NK-92 treated with Interleukin-12 subunit alpha and Interleukin-12 subunit beta, amount 100 ng/mL, for 24 hours (cell line): ENCODE measurements at places on chromosomes 11 and 22.

GRCh38 chr11:2304506-2305139 lies 2.8 kb downstream of the TSPAN32 start:
- DNase-seq, result no peak

DNA sequence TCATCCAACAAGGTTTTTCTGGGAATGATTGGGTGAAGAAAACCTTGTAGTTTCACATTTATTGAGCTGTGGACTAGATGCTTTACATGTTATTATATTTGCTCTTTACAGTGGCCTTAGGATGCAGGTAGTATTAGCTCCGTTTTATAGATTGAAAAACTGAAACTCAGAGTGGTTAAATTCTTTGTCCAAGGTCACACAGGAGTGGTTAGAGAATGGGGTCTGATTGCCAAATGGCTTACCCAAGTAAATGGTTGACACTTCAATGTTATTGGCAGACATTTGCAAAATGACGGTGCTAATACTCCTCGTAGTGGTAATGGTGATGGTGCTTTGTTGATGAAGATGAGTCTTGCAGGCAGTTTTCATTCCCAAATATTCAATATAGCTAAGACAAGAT lies 2.2 kb downstream of the GTPBP1 start:
- no peak for DNase-seq

- no peak for DNase-seq
These were observed 162.8 kb upstream of the TMEM45B start for GRCh38 chr11:129652835-129653234.

- DNase-seq, result no peak
These were observed 134.3 kb downstream of the BUD13 start for GRCh38 chr11:116638463-116638862.

DNA sequence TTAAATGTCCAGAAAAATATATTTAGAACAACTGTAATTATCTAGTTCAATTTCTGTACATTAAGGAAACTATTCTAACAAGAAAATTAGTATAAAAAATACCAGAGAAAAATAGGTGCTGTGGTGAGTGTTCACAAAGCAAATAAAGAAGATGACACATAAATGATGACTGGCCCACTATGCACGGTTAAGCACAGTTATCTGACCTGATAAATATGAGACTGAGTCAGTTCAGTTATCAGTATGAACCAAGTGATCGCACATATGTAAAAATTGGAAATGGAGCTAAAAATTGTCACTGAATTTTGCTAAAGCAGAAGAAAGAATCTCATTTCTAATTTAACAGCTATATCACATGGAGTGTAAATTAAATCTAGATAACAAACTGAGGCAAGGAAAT lies 18.8 kb upstream of the MAML2 start:
- DNase-seq, result no peak

DNA sequence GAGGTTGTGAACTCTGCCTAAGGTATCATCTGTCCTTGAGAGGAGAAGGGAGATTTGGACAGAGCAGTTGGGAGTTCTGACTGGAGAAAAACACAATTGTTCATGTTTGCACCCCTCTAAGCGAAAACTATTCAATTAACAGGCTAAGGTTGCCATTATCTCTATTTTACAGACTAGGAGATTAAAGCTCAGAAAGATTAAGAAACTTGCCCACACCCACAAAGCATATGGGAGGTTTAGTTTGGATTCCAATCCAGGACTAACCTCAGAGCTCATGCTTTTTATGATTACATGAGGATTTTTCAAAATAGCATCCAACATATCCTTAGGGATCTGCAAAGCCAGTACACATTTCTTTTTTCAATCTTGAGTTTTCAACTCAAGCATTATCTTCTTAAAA lies 22.0 kb downstream of the GAB2 start:
- DNase-seq, result no peak

DNA sequence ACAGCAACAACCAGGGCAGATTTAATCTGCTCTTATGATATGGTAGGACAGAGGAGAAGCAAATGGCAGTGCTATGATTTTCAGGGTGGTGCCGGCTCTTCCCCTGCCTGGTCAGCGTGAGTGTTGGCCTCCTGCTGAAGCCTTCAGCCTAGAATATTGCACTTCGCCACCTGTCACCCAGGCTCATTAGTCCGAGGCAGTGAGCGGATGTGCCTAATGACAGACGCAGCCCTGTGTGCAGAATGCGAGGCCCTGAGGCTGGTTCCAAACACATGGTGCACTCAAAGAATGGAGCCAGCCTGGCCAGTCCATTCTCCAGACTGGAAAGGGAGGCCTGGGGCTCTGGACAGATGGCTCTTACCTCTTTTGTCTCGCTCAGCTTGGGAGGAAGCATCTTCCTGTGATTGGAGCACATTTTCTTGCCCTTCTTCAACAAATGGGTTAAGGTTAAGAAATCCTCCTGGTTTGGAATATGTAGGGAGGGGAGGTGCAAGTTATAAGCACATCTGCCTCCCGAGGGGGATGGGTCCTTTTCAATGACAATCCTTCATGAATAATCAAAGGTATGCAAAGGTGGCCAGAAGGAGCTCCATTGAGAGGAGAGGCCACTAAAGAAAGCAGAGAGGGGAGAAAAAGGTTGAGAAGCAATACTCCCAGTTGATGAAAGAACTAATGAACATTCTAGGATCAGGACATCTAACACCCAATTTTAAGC lies 39.7 kb upstream of the GALNT18 start:
- no peak for DNase-seq

- no peak for DNase-seq
These were observed 6.5 kb upstream of the BATF2 start for GRCh38 chr11:65003282-65003681.

GRCh38 chr11:70734379-70734778 lies 336.1 kb downstream of the CTTN start:
- no peak for DNase-seq

DNA sequence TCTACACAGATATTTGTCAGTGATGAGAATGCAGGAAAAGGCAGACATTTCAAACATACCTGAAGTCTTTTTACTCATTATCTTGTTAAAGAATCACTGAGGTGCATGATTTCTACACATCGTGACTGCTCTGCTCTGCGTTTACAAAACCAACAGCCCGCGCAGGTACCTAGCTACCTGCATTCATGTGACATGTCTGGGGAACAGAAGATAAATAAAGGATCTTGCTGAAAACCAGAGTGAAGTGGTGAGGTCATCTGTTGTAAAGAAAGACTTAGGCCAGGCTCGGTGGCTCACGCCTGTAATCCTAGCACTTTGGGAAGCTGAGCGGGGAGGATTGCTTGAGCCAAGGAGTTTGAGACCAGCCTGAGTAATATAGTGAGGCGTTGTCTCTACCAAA lies 15.7 kb downstream of the ASPHD2 start:
- DNase-seq, result no peak

- DNase-seq, result no peak
These were observed 1.1 kb upstream of the APOA1 start for GRCh38 chr11:116838321-116839084.

- DNase-seq, result no peak
These were observed 45.0 kb downstream of the CBL start for GRCh38 chr11:119251114-119251513.

- no peak for DNase-seq
These were observed 333.6 kb upstream of the NCAM1 start for GRCh38 chr11:112627588-112628045.

- no peak for DNase-seq
These were observed 15.6 kb upstream of the FXYD2 start for GRCh38 chr11:117839936-117840813.

DNA sequence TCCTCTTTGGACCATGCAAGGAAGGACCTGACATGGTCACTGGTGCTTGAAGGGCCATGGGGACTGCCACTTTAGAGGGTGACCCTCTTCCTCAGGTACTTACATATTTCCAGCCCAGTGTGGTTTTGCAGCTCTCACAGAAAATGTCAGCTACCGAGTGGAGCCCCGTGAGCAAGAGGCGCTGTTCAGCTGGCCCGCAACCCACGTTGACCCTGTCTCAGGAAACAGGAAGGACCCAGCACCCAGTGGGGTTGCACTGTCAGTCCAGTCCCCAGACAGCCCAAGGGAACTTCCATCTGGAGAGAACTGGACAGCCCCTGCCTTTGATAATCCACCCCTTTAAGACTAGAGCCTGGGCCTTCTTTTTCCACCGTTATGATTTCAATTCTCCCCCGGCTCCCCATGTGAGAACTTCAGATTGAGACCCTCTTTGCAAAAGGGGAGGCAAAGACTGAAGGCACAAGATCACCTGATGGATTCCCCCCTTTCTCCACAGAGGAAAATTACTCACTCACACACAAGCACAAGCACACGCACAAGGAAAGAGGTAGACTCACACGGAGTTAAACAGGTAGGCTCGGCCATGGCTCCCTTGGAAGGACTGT lies 3.4 kb downstream of the YPEL4 start:
- no peak for DNase-seq

DNA sequence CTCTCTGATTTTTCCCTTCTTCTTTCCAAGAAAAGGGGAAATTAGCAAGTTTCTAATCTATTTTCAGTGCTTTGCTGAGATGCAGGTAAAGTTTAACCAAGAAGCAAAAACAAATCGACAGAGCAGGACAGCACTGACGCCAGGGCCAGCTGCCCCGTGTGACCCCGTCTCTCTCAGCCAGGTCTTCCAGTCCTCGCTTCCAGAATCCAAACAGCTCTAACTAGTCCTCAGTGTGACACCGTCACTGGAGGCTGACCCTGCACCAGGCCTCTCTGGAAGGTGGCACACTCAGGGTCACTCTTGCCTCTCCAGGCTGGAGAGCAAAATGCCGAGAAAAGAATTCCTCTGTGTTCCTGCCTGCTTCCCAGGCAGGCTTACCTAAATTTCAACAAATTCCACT lies 44.8 kb downstream of the SHANK2 start:
- no peak for DNase-seq

GRCh38 chr11:1837171-1838076 lies 1.4 kb upstream of the TNNI2 start:
- peak; percentile 71 for DNase-seq

- DNase-seq, result no peak
These were observed 290.2 kb upstream of the NCAM1 start for GRCh38 chr11:112670806-112671570.

DNA sequence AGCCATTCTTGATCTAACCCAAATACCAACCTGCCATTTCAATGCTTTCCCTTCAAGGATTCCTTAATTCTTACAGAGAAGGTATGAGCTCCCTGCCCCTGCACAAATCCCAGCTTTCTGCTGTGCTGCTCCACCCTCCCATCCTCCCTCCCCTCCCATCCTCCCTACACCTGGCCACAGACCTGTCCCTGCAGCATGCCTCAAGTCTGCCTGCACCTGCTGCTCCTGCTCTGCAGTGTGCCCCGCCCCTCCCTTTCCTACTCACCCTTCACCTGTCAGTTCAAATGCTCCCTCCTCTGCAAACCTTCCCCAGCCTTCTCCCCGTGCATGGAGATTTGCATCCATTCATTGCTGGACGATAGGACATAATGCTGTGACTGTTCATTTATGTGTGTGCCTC lies 139.9 kb upstream of the NARS2 start:
- DNase-seq, result no peak

DNA sequence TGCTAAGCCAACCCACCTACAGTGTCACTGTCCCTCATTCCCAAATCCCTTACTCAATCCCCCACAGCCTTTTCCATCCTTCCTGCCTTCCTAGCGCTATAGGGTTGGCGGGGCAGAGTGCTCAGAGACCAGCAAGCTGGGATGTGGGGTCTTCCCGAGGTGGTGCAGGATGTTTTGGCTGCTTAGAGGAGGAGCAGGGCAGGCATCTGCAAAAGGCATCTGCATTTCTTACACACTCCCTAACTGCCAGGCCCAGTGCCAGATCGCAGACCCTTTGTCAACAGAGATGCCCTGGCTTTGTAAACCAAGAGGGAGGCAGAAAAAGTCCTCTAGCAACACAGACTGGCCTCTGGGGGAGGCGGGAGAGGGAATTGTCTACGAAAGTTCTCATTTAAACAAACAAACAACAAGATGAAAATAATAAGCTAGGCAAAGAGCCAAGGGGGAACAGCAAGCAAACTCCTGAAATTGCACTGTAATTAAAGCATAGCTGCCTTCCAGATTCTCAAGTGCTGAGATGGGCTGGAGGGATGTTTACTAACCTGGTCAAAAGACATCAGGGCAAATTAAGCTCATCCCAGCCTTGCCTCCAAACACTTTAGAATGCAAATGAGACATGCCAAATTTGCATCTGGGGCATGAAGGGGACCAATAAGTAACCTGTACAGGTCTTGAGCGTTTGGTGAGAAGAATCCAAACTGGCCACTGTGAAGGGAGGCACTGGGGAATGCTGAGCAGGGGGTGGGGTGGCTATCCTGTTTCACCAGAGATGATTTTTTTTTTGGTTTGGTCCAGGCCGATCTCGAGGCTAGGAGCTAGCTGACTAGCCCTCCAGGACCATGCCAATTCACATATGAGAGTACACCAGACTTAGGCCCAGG lies 38.1 kb upstream of the ADA2 start:
- no peak for DNase-seq

DNA sequence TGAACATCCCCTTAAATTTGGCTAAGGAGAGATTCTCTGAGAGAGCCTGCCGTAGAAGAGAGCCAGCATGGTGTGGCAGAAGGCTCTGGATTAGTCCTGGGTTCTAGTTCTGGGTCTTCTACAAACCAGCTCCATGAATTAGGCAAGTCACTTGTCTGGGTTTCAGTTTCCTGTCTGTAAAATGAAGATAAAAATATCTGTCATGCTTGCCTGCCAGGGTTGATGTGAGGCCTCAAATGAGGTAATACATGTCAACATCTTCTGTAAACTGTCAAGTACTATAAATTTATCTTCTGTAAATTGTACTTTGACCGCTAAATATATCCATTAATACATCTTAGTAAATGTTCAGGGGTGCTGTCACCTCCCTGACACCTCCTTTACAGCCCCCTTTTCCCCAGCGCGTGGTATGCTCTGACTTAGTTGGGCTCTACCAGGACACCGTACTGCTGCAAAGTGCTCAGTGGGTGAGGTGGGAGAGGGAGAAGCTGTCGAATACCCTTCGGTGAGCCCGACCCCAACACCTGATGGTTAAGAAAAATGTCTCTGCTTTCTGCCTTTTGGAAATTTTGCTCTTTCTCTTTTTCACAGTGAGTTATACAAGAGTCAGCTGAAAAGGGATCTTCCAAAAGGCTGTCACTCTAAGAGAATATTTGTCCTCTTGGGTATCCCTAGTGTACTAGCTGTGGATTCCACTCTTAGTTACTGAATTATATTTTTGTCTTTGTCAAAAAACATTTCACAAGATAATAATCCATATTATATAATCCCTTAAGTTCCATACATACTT lies 15.0 kb downstream of the RBX1 start:
- no peak for DNase-seq

- DNase-seq, result no peak
These were observed 110.4 kb upstream of the OR4B1 start for GRCh38 chr11:48106166-48106565.

GRCh38 chr11:129853518-129854231 lies 38.0 kb downstream of the TMEM45B start:
- DNase-seq, result peak; percentile 11

GRCh38 chr11:5304046-5304445 lies 2.3 kb upstream of the OR51B4 start:
- no peak for DNase-seq

GRCh38 chr11:67315325-67315909 lies 12.1 kb downstream of the SSH3 start:
- no peak for DNase-seq

- no peak for DNase-seq
These were observed 1.3 kb upstream of the SLC3A2 start for GRCh38 chr11:62879235-62879978.
